ENCODE measurements at places on chromosomes 5 and 9. TPM values are rescaled to one million over a fixed set of nuclear protein-coding genes. Genes with fewer than 3 reads are reported as not detected.

SLC6A19 gene
- not detected for total RNA-seq

HACD4 gene
- total RNA-seq = 1.1 TPM

GBGT1 gene
- total RNA-seq = 4.7 TPM

LHX6 gene
- 0.10 TPM for total RNA-seq

TMEM215 gene
- total RNA-seq = not detected

DNA sequence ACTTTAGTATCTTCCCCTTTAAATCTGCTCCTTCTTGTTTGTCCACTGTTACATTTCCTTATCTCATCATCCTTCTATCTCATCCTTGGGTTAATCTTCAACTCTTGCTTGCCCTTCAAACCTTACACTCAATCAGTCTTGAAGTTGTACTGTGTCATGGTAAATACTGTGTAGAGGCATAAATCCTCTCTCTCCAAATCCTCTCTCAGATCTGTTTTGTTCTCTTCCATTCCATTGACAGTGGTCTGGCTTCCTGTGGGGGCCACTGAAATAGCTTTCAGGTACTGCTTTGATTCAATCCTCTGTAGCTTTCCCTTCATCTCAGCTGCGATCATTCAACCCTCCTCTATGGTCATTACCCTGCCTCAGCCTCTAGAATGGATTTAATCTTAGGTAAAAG, 104.0 kb downstream of the PLCXD3 start:
- no peak for DNase-seq

GRCh38 chr5:74616236-74617146, 24.0 kb downstream of the ENC1 start:
- no peak for DNase-seq

DNA sequence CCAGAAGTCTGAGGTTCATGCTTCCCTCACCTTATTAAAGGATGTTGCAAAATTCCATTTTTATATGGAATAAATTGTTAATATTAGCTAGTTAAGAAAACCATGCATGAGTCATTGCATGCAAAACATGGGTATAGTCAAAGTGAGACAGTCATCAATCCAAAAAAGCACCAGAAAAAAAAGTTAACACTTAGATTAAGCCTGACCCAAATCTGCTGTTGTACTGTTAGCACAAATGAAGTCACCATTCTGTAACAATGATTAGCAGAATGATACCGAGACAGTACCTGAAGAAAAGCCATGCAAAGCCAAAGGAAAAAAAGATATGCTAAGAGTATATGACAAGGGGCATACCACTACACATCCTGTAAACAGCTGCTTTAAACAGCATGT, 49.5 kb downstream of the PKD2L2 start:
- no peak for DNase-seq

- DNase-seq = peak; percentile 16
Observed at GRCh38 chr9:2116073-2116472, 100.9 kb downstream of the SMARCA2 start.
